Muscle of back (tissue), 13 donors: ENCODE measurements at places on chromosomes 2 and 18.
A peak's percentile ranks its signal among the peaks of the same experiment; 100 is the strongest.

- no peak for DNase-seq
These were observed 842.5 kb upstream of the NXPH2 start for GRCh38 chr2:139622691-139623090.

- DNase-seq: peak; percentile 58
These were observed 539 bp downstream of the LAPTM4A start for GRCh38 chr2:20050646-20051531.

DNA sequence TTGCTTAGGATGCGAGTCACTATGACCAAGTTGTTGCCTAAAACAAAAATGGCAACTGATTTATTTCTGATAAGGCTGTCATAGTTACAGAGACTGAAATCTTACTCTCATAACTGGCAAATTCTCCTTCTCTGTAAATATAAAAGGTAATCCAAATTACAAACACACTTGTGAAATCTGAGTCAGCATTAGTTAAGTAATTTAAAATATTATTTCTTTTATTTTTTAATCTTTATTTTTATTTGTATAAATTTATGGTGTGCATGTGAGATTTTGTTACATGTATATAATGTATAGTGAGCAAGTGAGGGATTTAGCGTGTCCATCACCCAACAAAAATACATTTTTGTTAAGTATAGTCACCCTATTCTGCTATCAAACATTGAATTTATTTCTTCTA, 1342.8 kb upstream of the TMEFF2 start:
- no peak for DNase-seq

DNA sequence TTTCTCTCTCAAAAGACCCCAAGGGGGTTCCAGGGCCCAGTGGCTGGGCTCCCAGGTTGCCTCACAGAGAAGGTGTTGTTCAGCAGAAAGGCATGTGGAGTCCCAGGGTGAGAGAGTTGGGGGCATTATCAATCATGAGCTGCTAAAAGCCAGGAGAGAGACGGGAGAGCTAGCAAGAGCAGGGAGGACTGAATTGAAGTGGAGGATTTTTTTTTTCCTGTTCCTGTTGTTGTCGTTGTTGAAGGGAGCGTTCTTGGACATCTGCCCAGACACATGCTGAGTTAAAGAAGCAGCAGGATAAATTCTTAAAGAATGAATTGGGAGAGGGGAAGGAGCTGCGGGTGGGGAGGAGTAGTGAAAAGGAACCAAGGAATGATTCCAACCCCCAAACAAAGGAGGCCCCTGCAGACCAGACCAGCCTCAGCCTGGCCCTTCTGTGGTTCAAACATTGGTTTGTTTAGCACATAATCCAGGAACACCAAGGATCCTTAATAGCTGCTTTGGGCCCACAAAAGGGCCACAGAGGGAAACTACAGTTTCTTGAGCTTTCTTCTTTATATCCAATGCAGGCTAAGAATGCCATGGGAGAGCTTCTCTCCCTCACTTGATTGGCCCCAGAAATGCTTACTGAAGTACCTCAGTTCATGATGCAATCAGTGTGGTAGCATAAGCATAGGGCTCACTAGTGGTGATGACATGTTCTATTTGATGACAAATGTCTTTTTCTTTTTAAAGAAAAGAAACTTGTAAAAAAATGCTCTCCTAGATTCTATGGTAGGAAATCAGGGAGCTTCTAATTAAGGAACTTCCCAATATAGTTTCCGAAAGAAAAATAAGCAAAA, 146.0 kb downstream of the SETBP1 start:
- DNase-seq: peak; percentile 98

- no peak for DNase-seq
These were observed 191.9 kb upstream of the APCDD1 start for GRCh38 chr18:10262566-10262965.
